ENCODE measurements at places on chromosomes 11 and 22.
A peak's percentile ranks its signal among the peaks of the same experiment; 100 is the strongest.

DNA sequence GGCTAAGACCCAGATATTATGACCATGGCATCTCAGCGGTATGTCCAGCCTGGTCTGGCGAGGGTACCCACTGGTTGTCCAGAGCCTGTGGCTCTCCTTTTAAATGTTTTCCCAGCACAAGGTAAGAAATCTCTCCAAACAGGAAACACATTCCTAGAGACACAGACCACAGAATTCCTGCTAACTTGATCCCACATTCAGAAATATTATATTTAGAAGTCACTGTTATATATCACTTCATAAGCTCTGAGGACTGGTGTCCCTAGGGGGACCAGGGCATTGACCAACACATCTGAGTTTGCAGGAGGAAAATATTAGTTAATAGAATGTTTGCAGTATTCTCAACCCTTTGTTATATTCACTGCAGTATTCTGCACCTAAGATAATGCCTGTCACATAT, 23.1 kb downstream of the TMPRSS13 start:
- peak; percentile 28 for DNase-seq

DNA sequence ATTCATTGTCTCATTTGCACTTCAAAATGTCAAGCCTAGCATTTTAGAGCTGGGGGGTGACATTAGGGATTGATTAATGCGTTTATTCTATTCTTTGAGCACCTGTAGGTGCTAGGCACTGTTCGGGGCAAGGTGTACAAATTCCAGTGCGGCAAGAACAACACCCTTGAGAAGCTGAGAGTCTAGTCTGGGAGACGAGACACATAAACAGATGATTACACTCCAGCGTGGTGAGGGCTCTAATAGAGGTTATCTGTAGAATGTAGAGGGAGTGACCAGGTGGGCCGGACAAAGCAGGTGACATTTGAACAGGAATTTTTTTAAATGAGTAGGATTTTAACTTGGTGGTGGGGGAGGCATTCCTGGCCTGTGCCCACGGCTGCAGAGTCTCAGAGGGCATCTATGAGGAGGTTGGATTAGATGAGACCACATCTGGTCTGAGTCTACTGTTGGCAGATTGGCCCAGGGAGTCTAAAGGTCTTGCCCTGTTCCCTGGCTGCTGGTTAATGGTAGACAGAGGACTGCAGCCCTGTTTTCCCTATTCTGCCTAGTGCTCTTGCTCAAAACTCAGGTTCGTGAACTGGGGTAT, 970 bp downstream of the CAT start:
- no peak for DNase-seq

GRCh38 chr11:69227271-69227670, 66.7 kb upstream of the MYEOV start:
- no peak for DNase-seq

DNA sequence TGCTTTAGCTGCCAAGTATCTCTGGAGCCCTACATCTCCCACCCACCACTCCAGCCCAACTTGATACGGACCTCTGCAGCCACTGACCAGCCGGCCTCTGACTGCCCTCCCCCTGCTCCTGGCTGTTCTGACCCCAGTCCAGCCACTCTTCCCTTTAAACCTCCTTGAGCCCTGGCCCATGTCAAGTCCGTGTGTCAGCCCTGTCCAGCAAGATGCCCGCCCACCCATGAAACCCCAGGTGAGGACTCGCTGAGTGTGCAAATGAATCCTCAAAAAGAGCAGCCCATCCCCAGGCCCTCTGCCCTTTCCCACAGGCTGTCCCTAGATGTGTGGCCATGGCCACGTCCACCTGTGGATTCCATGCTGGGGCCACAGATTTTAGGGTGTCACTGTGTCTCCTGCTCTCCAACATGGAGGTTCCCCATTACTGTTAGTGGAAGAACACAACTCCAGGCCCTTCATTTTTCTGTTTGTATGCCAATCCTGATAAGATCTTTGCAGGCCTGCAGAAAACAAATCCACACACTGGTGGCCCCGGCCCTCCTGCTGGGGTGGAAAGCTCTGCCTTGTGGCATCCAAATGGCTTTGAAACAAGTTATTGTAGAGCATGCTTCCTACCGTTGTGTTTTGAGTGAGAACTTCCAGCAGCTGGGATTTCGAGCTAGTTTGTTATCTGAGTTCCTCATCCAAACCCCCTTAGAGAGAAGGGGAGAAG, 22.7 kb upstream of the ADORA2A start:
- DNase-seq, result no peak

GRCh38 chr11:19244621-19245020, 3.9 kb upstream of the E2F8 start:
- DNase-seq, result no peak

GRCh38 chr11:75558939-75559843, 2.9 kb upstream of the SERPINH1 start:
- DNase-seq, result no peak

- no peak for DNase-seq
Measured at GRCh38 chr22:19016081-19016766, 80.1 kb upstream of the PRODH start.

- DNase-seq, result peak; percentile 15
Measured at GRCh38 chr11:116688202-116688540, 84.6 kb downstream of the BUD13 start.

GRCh38 chr11:56693428-56693827, 5.5 kb upstream of the OR9G1 start:
- DNase-seq, result no peak

DNA sequence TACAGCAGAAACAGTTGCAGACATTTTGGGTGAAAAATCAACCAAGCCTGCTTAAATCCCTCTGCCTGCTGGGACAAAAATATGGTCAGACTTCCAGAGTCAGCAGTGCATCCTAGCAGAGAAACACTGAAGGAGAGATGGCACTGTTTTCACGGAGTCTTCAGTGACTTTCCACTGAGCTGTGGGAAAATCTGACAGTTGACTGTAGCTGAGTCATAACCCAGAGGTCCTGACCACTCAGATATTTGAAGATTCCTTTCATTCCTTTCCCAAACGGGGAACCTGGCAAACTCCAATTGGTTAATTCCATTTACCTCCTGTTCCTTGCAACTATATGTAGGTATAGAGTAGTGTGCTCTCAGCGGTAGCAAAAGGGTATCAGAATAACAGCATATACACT, 20.9 kb upstream of the UPB1 start:
- no peak for DNase-seq

- DNase-seq, result no peak
Measured at GRCh38 chr11:128785141-128785540, 82.0 kb downstream of the KCNJ1 start.

DNA sequence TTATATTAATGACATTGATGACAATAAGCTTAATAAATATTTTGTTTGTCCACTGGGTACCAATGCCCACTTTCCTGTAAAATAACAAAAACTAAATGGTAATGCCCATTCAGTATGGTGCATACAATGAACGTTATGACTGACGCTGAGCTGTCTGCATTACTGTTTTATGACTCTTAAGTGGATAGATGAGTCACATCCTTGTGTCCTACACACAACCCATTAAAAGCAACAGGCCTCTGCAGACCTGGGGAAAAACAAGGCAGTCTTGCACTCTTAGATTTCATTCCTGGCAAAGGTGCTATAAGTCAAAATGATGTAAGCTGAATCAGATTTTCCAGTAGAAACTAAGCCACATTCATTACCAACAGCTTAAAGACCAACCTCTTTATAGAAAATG, 176.3 kb upstream of the TMEM45B start:
- DNase-seq, result no peak

GRCh38 chr11:133966921-133967598, 10.3 kb upstream of the IGSF9B start:
- no peak for DNase-seq

DNA sequence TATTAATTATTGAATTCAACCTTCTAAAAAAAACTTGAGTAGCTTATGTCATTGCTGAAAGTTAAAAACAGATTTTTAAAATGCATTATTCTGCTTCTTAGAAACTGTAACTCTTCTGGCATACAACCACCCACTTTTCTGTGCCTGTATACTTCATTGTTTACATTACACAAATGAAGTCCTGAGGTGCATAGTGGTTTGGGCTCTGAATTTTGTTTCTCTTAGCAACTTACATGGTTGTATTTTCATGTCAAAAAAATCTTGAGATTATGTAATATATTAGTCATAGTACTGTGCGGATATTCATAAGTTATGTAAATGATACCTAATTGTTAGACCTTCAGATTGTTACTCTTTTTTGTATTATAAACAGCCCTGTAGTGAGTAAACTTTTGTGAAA, 12.2 kb downstream of the SC5D start:
- no peak for DNase-seq

DNA sequence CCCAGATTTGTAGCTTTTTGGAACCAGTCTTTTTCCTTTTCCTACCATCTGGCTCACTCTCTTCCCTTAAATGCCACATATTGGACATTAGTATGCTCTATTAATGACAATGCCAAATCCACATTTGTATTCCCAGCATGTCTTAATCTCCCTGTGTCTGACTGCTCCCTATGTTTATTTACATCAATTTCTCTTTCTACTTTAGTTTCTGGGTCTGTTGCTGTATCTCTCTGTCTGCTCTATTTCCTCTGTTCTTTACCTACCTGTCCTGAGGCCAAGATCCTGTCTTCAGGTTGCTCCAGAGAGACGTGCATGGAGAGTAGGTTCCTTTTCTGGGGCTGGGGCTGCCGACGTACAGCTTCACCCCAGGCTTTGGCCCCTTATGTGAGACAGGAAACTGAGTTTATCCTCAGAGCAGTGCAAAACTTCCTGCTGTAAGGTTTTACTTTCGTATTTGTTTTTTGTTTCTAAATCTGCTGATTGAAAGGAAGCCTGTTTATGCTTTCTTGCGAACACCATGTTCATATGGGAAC, 25.6 kb downstream of the OR2AG2 start:
- no peak for DNase-seq

GRCh38 chr22:24355574-24355973, 71.8 kb upstream of the ADORA2A start:
- no peak for DNase-seq
